CD4-positive, alpha-beta T cell (primary cell): ENCODE measurements at places on chromosomes 1 and 21.

DNA sequence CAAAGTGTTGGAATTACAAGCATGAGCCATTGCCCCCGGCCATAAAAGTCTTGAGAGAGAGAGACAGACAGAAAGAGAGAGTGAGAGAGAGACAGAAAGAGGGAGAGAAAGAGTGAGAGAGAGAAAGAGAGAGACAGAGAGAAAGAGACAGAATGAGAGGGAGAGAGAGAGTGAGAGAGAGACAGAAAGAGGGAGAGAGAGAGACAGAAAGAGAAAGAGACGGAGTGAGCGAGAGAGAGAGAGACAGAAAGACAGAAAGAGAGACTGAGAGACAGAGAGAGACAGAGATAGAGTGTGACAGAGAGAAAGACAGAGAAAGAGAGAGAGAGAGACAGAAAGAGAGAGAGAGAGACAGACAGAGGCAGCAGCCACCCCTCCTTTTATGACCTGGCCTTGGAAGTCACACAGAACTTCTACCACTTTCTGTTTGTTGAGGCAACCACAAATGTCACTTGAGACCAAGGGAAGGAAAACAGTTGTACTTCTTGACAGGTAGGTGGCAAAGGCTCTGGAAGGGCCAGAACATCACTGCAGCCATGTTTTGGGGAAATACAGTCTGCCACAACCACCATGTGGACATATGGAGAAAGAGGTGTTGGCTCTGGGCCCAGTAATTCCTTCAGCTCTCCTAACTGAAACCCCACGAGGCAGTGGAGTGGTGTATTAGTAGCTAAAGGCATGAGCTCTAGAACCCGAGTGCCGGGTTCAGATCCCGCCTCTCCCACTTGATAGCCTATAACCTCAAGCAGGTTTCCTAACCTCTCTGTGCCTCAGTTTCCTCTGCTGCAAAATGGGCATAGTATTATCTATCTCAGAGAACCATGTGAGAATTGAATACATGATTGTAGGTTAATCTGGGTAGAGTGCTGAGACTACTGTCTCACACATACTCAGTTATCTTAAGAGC is 50.6 kb downstream of the TNFRSF8 start:
- no peak for DNase-seq

DNA sequence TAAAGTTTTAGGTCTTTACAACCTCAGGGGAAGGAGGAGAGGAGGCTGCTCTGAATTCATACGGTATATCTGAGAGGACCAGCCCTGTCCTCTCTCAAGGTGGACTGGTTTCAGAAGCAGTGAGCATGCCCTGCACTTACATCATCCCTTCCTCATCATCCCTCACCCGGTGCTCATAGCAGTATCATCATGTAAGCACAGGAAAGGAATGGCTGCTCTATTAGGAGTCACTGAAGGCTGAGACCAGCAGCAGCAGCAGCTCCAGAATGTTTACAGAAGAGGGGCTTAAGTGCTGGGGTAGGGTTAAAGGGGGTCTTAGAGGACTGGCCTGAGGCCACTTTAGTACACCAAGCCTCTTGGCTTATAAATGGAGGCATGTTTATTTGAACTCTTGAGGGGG is 185.9 kb downstream of the AK5 start:
- DNase-seq = no peak

DNA sequence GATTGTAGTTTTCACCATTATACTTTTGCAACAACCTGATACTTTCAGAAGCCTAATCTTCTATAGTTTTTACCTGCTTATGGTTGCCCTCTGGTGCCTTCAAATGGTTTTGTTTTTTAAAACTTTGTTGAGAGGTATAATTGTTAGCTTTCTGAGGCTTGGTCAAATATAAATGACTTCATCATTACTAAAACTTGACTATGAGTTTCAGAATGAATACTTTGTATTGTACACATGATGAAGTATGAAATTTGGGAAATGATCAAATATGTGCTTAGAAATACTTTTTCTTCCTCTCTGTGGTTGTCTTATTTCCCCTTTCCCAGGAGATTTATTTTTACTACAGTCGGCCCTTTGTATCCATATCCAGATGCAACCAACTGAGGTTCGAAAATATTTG is 151.8 kb upstream of the B3GALT2 start:
- no peak for DNase-seq

DNA sequence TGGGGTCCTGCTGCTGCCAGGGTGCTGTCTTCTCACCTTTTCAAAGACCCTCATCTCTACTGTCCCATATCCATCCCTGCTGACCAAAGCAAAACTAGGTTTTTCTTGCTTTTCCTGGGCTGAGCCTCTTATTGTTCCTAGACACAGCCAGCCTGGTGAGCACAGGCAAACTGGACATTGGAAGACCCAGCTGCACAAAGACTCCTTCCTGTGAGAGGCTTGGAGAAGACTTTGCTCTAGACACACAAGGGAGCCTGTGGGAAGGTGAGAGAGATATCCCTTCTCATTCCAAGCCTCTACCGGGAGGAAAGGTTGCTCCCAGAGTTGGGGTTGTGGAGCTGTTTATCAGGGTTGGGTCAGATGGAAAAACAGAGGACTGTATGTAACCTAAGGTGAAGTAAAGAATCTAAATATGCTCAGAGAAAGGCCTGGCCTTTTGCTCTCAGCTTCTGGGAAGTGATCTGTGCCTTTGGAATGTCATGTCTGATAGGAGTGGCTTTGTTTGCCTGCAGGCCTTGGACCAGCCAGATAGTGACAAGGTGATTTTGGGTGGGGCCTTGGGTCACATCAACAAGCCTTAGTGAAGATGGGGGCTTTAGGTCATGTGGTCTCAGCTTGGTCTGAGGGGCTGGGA is 87.6 kb upstream of the RUNX1 start:
- no peak for DNase-seq

GRCh38 chr21:26506956-26507355 is 66.1 kb downstream of the CYYR1 start:
- no peak for DNase-seq

GRCh38 chr1:83762039-83762365 is 236.9 kb downstream of the TTLL7 start:
- DNase-seq = no peak

- DNase-seq = no peak
Observed at GRCh38 chr21:20570824-20571232, 427.4 kb upstream of the NCAM2 start.

DNA sequence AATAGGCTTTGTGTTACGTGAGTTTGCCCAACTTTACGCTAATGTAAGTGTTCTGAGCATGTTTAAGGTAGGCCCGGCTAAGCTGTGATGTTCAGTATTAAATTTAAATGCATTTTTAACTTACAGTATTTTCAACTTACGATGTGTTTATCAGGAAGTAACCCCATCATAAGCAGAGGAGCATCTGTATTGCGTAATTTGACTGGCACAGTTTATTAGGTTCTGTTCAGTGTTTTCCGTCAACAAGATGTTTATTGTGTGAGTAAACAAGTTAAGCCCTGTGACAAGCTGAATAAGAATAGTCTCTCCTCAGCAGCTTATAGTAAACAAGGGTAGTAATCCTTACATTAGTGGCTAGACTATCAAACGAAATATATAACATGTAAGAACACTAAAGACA is 27.2 kb upstream of the SHISA4 start:
- no peak for DNase-seq

DNA sequence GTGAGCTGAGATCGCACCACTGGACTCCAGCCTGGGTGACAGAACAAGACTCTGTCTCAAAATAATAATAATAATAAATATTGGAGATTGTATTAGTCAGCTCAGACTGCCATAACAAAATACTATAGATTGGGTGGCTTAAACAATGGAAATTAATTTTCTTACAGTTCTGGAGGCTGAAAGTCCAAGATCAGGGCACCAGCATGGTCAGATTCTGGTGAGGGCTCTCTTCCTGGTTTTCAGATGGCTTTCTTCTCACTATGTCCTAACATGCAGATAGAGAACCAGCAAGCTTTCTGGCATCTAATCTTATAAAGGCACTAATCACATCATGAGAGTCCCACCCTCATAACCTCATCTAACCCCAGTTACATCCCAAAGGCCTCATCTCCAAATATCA is 23.2 kb upstream of the DDAH1 start:
- DNase-seq = no peak

DNA sequence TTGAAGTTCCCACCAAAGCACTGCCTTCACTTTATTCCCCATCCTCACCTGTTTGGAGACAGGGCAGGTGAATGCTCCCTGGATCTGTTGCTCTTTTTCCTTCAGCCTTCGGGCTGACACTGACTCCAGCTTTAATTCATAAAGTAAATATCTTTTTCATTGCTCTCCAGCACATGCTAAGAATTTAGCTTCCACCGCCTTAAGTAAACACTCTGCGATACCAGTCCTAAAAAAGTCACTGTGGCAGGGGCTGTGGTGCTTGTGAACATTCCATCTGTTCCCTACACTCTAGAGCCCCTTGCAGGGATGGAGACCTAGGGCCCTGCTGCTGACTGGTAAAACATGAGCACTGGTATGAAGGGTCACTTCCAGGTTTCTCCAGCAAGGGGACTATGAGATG is 896 bp upstream of the PLA2G2A start:
- DNase-seq = no peak

GRCh38 chr1:30706528-30706927 is 16.9 kb downstream of the MATN1 start:
- no peak for DNase-seq

GRCh38 chr21:37866027-37866426 is 50.2 kb downstream of the KCNJ6 start:
- no peak for DNase-seq

- DNase-seq = no peak
Observed at GRCh38 chr1:181310560-181310959, 172.8 kb upstream of the CACNA1E start.

- no peak for DNase-seq
Observed at GRCh38 chr1:57007948-57008347, 42.1 kb upstream of the C8B start.

DNA sequence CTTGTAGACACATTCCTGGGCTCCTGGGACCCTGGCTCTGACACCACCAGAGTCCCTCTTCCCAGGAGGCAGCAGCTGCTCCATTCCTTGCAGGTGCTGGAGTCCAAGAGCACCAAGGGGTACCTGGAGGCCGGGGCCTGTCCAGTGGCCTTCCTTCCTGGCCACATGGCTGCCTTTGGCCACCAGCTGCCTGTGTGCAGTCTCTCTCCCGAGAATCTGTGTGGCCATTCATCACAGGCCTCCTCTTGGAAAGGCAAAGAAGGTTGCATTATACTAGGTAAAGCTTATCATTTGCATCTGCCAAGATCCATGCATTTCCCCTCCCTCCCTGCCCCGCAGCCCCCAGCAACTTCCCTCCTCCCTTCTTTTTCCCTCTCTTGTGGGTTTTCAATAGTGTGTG is 48.9 kb upstream of the OLIG2 start:
- no peak for DNase-seq

GRCh38 chr1:75421371-75421770 is 189.5 kb downstream of the SLC44A5 start:
- DNase-seq = no peak

DNA sequence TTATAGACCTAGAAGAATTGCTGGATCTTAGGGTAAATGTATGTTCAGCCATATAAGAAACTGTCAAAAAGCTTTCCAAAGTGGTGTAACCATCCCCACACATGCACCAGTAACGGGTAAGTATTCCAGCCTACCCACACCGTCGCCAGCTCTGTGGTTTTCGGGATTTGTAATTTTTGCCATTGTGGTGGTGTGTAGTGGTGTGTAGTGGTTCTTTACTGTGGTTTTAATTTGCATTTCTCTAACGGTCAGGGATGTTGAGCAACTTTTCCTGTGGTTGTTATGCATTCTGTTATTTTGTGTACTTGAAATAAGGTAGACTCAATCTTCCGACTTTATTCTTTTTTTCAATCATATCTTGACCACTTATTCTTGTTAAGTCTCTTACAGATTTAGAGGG is 342.4 kb upstream of the AJAP1 start:
- DNase-seq = no peak

DNA sequence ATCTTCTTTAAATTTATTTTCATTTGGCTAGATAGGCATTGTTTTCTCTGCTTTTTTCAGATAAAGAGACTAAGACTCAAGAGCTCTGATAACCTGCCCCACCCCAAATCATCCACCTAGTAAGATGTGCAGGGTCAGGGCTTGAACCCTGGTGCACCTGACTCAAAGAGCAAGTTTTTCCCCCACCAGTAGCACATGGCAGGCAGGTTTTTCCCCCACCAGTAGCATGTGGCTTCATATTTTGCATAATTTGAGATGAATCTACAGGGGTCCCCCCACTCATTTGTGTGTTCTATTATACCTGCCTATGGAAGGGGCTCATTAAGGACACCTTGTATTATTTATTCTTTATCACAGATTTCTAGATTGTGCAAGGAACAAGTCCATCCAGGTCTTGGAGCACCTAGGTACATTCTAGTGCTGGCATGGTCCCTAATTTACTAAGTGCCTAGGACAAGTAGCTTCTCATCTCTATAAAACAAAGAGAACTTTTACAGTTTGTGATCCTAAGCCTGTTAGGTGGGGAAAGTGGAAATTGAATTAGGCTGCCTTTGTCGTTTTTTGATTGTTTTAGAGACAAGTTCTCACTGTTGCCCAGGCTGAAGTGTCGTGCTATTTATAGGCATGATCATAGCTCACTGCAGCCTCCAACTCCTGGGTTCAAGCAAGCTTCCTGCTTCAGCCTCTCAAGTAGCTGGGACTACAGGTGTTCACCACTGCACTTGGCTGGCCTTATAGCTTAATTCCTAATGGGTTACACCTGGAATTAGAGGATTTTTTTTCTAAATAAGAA is 13.2 kb upstream of the CTSE start:
- no peak for DNase-seq

DNA sequence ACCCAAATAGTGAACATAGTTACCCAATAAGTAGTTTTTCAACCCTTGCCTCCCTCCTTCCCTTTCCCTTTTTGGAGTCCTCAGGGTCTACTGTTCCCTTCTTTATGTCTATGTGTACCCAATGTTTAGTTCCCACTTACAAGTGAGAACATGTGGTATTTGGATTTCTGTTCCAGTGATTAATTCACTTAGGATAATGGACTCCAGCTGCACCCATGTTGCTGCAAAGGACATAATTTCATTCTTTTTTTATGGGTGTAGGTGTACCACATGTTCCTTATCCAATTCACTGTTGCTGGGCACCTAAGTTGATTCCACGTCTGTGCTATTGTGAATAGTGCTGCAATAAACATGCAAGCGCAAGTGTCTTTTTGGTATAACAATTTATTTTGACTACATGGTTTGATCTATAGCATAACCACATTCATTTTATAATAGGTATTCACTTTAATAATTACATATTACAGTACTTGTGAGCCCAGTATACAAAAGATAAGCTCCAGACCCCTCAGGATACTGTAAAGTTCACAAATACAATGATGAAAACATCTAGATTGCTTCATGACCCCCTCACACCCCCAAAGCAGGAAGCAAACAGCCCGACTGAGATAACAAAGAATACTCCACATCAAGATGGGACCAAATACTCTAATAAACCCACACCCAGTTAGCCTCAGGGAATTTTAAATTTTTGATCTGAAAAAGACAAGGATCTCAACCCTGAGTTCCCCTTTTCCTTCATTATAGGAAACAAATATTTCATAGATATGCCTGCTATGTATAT is 45.3 kb downstream of the PUM1 start:
- no peak for DNase-seq
